Activated T-helper 1 cell treated with anti-CD3 and anti-CD28 coated beads, Interleukin-2, amount 50 U/mL, for 16 hours (primary cell): ENCODE measurements at places on chromosomes 13 and 19.

- DNase-seq: no peak
Measured at GRCh38 chr19:35143231-35143715, at the start of gene FXYD7. TSS of gene FXYD7 (plus strand) at chr19:35143255. CDS start at chr19:35143334, 79 bp downstream.

DNA sequence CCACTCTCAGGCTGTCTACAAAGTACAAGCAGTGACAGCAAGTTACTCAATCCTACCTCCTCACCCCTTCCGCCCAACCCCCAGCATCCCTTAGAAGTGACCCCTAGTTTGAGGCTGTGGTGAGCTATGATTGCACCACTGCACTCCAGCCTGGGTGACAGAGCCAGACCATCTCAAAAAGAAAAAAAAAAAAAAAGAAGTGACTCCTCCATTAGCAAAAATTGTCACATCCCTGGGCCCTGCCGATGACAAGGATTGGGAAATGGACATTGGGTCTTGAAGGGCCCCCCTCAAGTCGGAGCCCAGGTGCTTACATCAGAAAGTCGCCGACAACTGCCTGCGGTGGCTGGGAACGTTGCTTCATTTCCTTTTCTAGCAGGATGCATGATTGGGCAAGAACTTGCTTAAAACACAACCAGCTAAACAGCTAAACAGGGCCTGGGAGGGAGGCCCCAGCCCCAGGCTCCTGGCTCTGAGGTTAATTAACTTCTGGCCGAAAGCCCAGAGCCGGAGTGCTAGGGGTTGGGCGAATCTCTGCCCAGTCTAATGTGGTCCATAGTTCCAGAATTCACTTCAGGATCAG lies 15.3 kb downstream of the RAB3D start:
- no peak for DNase-seq

DNA sequence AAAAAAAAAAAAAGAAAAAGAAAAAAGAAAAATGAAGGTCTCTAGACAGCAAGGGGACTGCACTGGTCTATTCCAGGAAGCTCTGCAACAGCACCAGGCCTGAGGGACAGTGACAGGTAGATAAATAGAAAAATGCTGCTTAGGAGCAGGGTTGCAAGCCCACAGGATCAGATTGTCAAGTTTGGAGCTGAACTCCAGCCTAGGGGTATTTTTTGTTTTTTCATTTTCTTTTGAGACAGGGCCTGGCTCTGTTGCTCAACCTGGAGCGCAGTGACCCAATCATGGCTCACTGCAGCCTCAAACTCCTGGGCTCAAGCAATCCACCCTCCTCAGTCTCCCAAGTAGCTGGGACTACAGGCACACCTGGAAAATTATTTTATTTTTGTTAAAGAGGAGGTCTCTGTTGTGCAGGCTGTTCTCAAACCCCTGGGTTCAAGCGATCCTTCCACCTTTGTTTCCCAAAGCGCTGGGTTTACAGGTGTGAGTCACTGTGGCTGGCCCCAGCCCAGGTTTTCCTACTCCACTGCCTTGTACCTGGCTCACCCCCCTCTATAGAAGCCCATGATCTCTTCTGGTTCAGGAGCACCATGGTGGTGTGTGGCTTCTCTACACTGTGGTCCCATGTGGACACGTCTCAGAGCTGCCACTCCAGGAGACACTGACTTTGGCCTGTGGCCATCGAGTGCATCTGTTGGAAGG lies 23.9 kb downstream of the POP4 start:
- no peak for DNase-seq

DNA sequence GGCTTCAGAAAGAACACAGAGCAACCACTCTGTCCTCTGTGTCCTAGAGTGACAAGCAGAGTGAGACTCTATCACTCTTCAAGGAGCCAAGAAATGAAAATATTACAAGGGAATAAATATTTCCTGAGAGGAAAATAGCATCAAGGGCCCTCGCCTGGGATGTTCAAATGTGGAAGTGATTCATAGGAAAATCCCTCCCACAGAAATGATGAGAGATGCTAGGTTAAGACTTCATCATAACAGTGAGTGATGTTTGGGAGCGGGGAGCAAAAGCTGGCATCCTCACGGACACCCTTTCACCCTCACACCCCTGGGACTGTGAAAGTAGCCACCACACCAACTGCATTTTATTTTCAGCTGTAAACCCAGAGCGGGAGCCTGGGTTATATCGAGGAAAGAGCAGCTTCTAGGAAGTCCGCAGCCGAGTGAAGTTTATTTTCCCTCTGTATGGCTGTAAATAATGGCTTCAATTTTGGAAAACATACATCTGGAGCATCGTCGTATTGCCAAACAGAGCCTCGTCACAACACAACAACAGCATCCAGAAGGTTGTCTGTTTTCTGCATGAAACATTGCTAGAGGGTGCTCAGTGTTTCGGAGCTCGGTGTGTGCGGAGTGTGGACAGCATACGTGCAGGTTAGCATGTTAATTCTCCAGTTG lies 54.8 kb downstream of the DLEU7 start:
- DNase-seq: no peak

DNA sequence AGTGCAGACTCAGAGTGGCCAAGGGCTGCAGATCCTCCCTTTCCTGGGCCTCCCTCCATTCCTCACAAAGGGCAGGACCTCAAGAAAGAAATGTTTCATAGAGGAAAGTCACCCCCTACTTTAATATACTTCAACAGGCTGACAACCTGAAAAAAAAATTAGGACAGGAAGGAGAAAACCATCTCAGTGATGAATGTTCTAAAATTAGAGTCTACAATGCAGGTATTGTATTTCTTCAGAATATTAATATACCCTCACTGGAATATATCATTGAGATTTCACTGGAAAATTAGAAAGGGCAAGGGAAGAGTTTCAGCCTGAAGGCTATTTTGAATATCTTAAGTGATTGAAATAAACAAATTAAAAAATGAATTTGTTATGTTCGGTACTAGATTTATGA lies 176.9 kb downstream of the DNAJC15 start:
- no peak for DNase-seq

GRCh38 chr13:108137176-108137575 lies 78.2 kb downstream of the LIG4 start:
- DNase-seq: no peak

DNA sequence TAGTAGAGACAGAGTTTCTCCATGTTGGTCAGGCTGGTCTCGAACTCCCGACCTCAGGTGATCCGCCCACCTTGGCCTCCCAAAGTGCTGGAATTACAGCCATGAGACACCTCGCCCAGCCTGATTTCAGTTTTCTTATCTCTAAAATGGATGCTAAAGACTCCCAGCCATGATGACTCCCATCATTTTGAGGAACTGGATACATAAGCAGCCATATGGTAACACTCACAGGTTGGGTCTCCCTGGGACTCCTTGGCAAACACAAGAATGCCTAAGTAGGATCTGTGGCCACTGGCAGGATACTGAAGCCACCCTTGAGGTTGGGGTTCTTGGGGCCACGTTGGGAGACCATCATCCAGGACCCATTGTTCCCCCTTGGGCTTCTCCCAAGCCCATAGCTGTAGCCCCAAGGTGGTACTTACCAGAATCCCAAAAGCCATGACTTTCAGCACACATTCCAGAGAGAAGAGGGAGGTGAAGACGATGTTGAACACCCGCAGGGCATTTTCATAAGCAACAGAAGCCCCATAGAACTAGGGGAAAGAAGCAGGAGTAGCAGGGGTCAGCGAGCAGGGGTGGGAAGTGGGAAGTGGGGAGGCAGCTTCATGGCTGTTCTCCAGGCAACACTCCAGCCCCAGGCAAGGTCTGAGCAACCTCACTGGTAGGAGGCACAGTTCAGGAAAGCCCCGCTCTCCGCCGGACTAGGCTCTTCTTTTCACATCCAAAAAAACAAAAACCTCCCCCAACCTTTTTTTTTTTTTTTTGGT lies 102.5 kb downstream of the IER2 start:
- no peak for DNase-seq

- DNase-seq: no peak
Measured at GRCh38 chr13:23620211-23620610, 50.0 kb downstream of the TNFRSF19 start.

DNA sequence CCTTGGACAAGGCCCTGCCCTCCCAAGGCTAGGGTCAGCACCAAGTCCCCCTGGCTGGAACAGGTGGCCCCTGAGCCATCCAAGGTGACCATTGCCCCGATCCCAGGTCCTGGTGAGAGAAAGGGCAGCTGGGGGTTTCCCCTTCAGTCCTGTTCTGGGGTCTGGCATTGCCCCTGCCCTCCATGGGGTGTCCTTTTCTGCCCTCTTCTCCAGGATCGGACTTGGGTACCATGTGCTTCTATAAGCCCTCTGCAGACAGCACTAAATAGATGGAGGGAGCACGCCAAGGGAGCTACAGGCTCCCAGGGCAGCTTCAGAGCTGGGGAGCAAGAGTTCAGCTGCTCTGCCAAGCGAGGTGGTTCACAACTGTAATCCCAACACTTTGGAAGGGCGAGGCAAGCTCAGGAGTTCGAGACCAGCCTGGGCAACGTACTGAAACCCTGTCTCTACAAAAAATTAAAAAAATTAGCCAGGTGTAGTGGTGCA lies 13.5 kb upstream of the KCNN1 start:
- no peak for DNase-seq

DNA sequence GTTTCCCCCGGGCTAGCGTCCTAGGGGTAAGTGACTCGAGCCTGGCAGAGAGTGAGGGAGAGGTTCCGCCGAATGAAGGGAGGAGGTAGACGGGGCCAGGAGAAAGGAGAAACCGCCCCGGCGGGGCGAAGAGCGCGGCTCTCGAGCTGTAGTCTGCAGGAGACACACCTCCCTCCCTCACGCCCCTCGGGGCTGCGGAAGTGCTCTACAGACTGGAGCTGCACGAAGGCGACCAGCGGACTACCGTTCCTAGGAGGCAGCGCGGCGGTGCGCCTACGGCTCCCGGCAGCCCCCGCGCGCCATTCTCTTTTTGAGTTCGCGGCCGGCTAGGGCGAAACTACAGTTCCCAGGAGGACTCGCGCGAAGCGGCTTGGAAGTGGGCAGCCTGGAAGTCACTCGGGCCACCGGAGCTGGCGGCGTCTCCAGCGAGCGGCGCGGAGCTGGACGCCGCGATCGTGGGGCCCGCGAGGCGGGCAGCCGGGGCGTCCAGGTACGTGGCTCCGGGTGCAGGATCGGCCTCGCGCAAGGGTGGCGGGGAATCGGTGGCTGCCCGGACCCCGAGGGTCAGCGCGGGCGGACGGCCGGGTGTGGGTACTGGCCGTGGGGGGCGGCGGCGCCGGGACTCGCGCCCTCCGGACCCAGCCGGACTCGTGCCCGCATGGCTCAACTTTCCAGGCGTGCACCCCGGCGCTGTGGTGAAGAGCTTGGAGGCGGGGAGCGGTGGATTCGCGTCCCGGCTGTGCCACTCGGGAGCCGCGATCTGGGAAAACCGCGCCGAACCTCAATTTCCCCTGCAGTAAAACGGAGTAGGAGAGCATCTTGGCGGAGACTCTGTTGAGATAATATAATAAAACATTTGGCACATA lies at the start of gene SIPA1L3:
TSS of gene SIPA1L3 (plus strand) at position 340 of the 866 bp plus-strand sequence. CDS start 174,358 bp downstream, outside the sequence.
- peak; percentile 88 for DNase-seq

- DNase-seq: no peak
Measured at GRCh38 chr13:98556968-98557631, 19.8 kb downstream of the STK24 start.

DNA sequence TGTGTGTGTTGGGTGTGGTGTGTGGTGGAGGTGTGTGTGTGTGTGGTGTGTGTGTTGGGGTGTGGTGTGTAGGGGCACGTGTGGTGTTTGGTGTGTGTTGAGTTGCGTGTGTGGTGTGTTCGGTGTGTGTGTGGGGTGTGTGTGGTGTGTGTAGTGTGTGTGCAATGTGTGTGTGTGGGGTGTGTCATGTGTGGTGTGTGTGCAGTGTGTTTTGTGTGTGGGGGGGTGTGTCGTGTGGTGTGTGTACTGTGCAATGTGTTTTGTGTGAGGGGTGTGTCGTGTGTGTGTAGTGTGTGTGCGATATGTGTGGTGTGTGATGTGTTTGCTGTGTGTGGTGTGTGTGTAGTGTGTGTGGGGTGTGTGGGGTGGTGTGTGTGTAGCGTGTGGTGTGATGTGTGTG lies 6.0 kb upstream of the KPTN start:
- no peak for DNase-seq

DNA sequence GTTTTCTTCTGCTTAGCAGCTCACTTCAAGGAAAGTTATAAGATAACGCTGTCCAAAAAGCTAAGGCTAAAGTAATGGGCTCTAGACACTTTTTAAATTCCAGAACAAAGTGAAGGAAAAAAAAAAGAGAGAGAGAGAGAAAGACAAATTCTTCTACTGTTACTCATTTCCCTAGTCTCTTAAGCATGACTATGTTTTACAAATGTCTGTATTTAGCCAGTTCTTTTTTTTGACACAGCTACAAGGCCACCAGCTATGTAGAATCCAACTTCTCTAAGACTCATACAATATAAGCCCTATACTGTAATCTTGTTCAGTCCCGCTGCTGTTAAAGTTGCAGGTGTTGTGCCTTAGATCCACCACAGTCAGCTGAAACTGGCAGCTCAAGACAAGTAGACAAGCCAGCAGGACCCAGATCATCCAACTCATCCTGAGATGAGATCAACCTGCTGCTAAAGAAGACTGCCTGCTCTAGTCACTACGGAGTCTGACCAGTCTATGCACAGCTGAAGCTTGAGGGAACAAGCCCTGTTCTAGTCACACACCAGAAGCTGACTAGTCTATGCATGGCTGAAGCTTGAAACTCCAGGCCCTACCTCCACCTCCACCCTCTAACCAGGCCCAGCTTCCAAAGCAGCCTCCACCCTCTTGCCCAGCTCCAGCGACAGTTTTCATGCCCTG lies 10.3 kb upstream of the ZNF83 start:
- DNase-seq: no peak

DNA sequence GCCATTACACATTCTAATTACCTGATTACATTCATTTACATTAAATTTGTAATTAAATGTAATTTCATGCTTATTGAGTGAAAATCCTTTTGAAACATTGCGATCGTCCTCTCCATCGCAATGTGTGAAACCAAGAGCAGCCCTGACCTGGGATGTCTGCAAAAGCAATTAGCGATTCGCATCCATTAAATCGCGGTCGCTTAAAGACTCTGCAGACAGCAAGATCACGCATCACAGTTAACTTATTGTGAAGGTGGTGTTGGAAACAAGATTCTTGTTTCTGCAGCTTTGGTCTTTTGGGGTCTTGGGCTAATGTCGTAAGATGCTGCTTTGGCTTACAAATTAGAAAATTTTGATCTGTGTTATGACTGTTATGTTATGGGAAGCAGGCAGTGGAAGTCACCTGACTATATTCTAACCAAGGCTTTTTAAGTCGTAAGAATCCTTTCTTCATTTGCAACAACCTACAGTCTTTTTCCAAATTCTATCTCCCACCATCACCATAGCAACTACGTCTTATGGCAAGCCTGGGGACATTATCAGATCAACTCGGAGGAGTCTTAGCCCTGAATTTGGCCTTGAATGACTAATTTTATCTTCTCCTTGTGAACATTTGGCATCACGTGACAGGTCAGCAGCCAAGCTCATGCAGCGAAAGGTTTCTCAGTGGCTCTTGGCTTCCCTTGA lies 142.8 kb upstream of the SOX1 start:
- no peak for DNase-seq
